Glutamatergic neuron (in vitro differentiated cells): ENCODE measurements at places on chromosomes 3 and 15. TPM values are rescaled to one million over a fixed set of nuclear protein-coding genes. Genes with fewer than 3 reads are reported as not detected.

- DNase-seq = peak; percentile 6
These were observed 18.1 kb downstream of the ALS2CL start for GRCh38 chr3:46675426-46675825.

DNA sequence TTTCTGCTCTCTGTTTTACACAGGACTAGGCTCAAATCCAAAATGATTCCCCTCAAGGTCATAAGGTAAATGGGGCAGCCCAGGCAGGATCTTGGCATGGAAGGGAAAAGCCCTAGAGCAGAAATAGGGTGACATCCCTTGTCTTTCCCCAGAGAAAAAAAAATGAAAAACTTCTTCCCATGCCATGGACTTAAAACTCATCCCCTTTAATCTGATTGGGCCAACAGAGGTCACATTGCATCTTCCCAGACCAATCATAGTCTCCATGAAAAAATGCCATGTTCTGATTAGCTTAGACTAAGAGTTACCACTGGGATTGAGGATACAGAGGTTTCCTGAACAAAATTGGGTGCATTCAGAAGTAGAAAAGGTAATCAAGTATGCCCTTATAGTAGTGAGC is 241.3 kb upstream of the LRTM1 start:
- no peak for DNase-seq

The BLOC1S6 gene
- 38.7 TPM for total RNA-seq

The GOLGA6L6 gene
- not detected for total RNA-seq

- DNase-seq = peak; percentile 62
These were observed 268.6 kb upstream of the UBE2E1 start for GRCh38 chr3:23537101-23537551.

GRCh38 chr3:121482660-121483059 is 63.1 kb downstream of the POLQ start:
- no peak for DNase-seq

The GCSAM gene
- total RNA-seq = not detected

The TYRO3 gene
- 5.1 TPM for total RNA-seq

DNA sequence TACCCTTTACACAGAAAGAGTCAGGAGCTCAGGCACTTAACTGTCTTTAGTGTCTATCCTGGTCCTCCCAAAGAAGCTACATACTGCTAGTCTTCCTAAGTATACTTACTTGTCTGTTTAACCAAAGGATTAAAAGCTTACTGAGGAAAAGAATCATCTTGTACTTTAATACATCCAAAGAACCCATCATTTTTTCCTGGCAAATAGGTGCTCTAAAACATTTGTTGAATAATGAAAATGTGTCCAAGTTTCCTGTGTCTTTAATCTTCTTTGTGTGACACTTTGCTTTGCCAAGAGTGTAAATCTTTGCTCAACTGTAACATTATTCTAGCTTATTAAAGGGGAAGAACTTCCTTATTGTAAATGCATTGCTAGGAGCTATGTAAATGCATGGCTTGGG is 519.2 kb downstream of the OTOL1 start:
- DNase-seq = no peak

GRCh38 chr3:154657218-154657617 is 227.2 kb upstream of the GPR149 start:
- DNase-seq = no peak

GRCh38 chr3:101847328-101847727 is 2.0 kb upstream of the NFKBIZ start:
- no peak for DNase-seq

GRCh38 chr3:57923101-57923500 is 85.1 kb upstream of the FLNB start:
- no peak for DNase-seq

- DNase-seq = no peak
These were observed 46.8 kb upstream of the RORA start for GRCh38 chr15:61275901-61276300.

- no peak for DNase-seq
These were observed 736 bp upstream of the MBNL1 start for GRCh38 chr3:152267831-152268554.

DNA sequence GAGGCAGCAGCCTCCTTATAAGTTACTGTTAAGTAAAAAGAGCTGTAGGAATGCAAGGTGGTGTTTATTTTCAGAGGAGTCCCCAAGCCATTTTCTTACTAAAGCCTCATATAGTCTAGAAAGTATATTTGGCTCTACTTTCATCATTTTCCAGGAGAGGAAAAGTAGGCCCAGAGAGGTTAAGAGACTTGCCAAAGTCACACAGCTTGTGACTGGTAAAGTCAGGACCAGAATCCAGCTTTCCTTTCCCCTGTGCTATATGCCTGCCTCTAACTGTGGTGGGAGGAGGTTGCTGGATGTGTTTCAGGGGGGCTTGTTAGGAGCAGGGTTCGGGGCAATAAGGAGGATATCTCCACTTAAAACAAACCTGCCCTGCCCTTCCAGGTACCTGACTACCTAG is 7.2 kb upstream of the OGG1 start:
- no peak for DNase-seq

DNA sequence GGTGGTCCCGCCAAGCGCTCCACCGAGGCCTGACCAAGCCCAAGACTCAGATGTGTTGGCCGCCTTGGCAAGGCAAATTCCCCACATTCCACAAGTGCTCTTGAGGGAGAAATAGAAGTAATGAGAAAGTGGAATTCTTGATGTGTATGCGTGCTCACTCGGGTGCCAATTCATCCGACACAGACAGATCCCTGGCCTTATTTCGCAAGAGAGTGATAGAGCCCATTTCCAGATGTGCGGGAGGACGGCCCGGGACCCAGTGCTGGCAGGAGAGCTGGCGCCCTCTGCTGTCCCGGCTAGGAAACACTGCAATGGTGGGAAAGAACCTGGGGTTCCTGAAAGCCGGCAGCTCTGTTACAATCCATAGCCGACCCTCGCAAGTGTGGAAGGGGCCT is 76.0 kb downstream of the HMG20A start:
- DNase-seq = peak; percentile 88

DNA sequence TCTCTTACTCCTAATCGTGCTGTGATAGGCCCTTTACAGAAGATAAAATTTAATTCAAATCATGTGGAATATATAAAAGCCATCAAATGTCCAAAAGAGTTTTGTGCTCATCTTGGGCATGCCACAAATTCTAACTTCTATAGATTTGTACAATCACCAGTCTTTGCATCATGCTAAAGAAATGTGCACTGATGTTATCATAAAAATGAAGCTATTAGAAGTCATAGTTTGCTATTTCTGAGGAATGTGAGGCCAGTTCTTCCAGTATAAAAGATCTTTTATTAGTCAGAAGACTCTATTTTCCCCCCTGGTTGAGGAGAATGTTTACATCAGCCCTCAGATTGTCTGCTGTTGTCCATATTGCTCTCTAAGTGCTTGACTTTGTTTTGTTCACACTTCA is 2.1 kb upstream of the ANXA2 start:
- no peak for DNase-seq

- DNase-seq = no peak
These were observed 131.6 kb downstream of the NLGN1 start for GRCh38 chr3:173529062-173529711.

The FGF7 gene
- 0.07 TPM for total RNA-seq

The GADL1 gene
- total RNA-seq = not detected

The AMOTL2 gene
- 38.1 TPM for total RNA-seq

- DNase-seq = no peak
These were observed 75.1 kb downstream of the CD200 start for GRCh38 chr3:112407888-112408702.

DNA sequence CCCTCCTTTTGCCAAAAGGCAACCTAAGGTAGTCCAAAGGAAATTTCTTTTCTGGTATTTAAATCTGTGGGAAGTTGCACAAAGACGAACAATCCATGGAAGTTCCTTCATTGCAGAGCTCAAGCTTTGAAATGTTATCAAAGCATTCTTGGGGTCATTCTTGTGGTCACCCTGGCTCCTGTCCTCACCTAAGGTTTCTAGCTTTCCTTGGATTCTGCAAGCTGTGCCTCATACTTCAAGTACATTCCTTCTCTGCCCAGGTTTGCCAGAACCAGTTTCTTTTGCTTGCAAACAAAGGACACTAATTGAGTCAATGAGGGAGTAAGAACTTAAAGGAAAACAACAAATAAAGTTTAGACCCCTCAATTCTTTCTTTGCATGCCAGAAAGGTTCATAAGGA is 329.8 kb upstream of the PDZRN3 start:
- DNase-seq = no peak

- DNase-seq = no peak
These were observed 60.5 kb downstream of the XXYLT1 start for GRCh38 chr3:195210266-195210973.

The SPESP1 gene
- not detected for total RNA-seq

GRCh38 chr15:24956111-24956838 is 1.5 kb downstream of the SNRPN start:
- peak; percentile 80 for DNase-seq

The RTP4 gene
- not detected for total RNA-seq

The TBCCD1 gene
- 12.5 TPM for total RNA-seq

DNA sequence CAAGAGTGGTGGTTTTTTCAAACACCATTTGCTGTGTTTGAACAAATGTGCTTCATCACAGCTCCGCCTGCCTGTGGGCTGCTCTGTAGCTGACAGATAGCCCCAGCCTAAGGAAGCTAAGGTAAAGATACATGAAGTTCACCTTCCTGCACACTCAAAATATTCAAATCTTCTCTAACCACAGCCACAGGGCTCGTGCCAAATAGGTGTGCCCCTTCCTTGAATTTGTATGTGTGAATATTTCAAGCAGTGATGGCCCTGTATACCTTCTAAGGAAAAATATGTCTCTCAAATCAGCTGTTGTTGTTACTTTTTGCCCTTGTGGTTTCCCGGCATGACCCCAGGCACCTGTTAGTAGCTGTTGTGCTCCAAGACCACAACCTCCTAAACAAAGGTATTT is 92.8 kb downstream of the CCNL1 start:
- no peak for DNase-seq

DNA sequence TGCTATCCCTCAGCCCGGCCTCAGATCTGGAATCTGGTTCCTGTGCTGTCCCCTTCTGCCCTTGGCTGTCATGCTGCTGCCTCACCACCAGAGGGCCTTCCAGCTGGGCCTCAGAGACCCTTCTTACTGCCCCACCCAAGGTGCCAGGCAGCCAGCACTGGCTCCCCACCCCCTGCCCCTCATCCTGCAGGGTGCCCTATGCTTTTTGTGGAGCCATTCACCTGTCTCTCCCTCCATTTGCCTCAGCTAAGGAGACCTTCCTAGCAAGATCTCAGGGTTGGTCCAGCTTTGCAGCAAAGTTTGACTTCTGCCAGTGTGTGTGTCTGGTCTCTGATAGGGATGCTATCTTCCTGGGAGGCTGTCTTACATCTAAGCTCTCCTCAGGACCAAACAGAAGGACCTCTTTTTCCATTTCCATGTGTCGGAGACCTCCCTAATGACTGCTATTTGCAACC is 1.9 kb upstream of the VWA5B2 start:
- DNase-seq = peak; percentile 54

GRCh38 chr3:24154781-24155180 is 209.7 kb downstream of the NR1D2 start:
- DNase-seq = no peak

The TGM4 gene
- not detected for total RNA-seq

- DNase-seq = no peak
These were observed 2.2 kb downstream of the FAM174B start for GRCh38 chr15:92653366-92653765.

DNA sequence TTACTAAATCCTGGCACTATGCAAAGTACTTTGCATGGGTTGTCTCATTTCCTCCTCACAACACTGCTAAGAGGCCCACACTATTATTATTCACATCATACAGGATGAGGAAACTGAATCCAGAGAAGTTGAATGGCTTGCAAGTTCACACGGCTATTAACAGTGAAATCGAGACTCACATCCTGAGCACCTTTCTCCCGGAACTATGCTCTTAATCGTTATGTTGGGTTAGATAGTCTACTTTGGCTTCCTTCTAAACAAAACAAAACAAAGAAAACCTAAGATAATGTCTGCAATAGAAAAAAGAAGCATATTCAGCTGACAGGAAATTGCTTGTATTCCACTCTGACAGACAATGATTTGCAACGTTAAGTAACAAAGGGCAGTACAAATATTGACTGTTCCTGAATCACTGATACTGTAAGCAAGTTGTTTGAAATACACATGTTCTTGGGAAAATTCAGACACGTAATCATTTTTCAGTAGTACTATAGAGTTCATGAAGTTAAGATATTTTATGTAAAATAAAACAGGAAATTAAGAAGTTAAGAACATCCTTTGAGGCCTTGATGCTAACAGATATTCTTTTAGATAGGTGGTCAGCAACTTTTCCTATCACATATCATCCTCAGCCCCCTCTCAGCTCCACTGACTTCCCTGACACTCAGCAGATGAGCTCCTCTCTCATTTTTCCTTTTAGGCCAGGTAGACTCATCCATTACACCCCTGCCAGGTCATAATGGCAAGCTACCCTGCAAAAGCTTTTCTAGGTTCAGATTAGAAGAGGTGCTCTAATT is 40.7 kb downstream of the C2CD4B start:
- no peak for DNase-seq

GRCh38 chr3:173404156-173404555 is 6.6 kb downstream of the NLGN1 start:
- no peak for DNase-seq

- DNase-seq = no peak
These were observed 65.6 kb downstream of the SLCO3A1 start for GRCh38 chr15:91919014-91919534.

DNA sequence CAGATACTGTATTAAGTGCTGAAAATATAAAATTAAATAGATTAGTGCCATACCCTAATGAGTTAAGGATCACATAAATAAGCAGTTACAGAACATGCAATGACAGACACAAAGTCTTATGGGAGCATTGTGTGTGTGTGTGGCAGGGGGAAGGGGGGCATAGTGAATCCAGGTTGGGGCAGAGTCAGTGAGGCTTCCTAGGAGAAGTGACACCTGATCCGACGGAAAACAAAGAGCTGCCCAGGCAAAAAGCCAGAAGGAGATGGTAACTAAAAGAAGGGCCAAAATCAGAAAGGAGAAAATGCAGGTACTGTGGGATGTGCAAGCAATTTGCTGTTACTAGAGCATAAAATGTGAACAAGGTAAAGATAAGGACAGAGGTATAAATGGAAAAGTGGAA is 80.1 kb upstream of the CHRM5 start:
- no peak for DNase-seq

- DNase-seq = no peak
These were observed 10.8 kb upstream of the PDE8A start for GRCh38 chr15:84970843-84971242.

DNA sequence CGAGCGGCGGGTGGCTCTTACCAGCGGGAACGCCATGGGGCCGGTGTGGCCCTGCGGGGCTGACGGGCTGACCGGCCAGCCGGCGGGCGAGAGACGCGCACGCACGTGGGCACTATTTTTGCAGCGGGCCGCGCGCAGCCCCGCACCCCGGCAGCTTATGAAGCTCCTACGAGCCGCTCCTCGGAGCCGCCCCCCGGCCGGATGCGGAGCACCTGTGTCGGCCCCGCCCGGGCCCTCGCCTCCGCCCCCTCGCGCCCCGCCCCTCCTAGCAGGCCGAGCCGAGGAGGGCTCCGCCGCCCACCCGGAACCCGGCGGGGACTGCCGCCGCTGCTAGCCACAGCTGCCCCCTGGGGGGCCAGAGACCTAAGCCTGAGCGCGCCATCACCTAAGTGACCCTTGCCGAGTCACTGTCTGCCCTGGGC is 683 bp upstream of the CPEB1 start:
- DNase-seq = peak; percentile 57
